ENCODE measurements at places on chromosomes 7 and 10.

DNA sequence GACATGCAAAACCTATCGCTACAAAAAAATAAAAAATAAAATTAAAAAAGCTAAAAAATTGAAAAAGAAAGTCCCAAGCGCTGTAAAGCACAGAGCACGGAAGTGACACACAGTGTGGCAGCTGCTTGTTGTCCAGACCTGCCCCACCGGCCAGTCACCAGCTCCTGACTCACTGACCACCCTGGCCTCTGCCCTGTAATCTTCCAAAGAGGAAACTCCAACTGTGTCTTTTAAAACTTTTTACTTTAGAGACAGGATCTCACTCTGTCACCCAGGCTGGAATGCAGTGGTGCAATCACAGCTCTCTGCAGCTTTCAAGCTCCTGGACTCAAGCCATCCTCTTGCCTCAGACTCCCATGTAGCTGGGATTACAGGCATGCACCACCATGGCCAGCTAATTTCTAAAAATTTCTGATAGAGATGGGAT is 23.6 kb downstream of the GNA12 start:
- DNase-seq = no peak

DNA sequence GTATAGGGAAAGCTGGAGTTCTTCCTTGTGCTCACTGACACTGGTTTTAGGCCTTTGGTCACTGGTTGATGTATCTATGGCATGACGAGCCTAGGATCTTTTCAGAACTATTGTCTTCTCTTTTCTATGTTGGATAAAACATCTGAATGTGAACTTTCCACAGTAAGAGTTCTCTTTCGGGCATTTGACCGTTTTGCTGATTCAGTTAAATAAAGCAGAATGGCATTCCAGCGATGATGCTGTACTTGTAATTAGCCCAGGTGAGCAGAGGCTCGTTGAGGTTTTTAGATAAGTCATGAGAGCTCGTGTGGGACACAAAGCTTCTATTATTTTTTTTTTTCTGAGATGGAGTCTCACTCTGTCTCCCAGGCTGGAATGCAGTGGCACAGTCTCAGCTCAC is 160.2 kb upstream of the DPP6 start:
- DNase-seq = no peak

DNA sequence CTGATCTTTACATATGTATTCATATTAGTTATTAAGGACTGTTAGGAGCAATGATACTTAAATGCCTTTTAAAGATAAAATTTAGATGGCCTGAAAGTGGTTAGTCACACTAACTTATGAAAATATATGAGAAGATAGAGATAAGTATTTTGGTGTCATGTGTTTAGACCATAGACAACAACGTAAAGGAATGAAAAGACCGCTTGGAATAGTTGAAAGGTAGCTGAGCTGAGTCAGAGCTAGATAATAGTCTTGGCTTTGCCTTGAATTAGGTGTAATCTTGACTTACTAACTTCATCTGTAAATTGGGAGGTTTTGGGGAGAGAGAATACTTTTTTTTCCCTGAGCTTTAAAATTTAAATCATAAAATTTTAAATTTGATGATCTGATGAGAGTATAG is 127.0 kb downstream of the LYZL1 start:
- DNase-seq = no peak

DNA sequence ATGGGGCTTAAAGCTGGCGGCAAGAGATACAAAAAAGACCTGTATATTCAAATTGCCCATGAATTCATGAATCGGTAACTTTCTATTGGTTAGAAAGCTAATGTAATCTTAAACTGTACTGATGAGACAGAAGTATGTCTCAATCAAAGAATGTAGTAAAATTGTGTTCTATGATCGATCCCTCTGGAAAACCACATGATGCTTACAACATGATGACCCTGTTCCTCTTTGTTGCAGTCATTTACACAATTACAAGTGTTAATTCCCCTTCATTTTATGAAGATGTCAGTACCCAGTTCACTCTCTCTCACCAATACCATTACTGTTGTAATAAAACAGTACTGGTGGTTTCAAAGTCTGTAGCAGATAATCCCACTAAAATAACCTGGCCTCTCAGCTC is 10.1 kb downstream of the KIF5B start:
- DNase-seq = no peak
